ENCODE measurements at places on chromosomes 7 and 10.
A peak's percentile ranks its signal among the peaks of the same experiment; 100 is the strongest.

DNA sequence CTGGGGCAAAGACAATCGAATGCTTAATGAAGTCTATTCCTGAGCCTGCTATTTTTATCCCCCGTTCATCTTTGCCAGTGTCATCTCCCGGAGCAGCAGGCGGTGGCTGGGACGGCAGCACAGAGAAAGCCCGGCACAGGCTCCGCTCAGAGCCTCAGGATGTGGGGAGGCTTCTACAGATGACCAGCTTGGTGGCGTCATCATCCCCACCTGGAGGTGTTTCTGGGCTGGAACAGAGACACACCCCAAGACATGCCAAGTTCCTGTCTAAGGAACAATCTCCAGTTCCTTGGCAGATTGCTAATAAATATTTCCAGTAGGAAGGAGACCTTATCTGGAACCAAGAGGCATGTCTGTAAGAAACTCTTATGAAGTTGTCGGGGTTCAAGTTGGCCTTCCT lies 552.4 kb upstream of the MGMT start:
- DNase-seq: no peak

DNA sequence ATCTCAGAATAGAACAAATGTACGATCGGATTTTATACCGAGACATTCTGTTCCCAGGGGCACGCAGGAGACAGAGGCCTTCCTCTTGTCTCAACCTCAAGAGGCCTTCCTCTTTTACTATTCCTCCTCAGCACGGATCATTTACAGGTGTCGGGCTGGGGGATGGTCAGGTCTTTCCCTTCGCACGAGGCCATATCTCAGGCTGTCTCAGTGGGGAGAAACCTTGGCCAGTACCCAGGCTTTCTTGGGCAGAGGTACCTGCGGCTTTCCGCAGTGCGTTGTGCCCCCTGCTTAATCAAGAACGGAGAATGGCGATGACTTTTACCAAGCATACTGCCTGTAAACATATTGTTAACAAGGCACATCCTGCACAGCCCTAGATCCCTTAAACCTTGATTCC lies 44.2 kb downstream of the FANK1 start:
- DNase-seq: no peak

GRCh38 chr10:93753621-93754250 lies 4.0 kb upstream of the LGI1 start:
- DNase-seq: peak; percentile 49

GRCh38 chr10:103676058-103676785 lies 179.2 kb downstream of the SH3PXD2A start:
- DNase-seq: peak; percentile 86

GRCh38 chr10:91665842-91666241 lies 33.0 kb upstream of the PPP1R3C start:
- DNase-seq: no peak

- peak; percentile 53 for DNase-seq
Observed at GRCh38 chr7:55365205-55365674, at the start of gene LANCL2. Gene LANCL2 (plus strand): TSS chr7:55365337. CDS start chr7:55366026, 689 bp downstream.

GRCh38 chr7:2864204-2864985 lies 20.3 kb upstream of the GNA12 start:
- peak; percentile 18 for DNase-seq

DNA sequence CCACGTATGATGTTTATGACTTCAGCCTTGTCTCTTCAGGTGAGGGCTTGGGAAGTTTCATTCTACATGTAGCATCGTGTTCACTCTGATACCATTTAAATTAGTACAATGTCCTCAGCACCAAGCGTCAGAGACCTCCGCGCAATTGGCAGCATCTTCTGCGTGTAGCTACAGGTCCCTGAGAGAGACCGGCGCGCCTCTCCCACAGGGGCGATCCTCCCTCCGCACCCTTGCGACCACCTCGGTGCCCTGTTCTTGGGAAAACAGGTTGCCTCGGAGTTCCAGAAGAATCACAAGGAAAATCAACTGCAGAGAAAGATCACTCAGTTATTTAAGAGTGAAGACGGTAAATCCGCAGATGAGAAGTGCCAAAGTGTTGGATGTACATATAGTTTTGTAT lies 206.2 kb downstream of the GATA3 start:
- DNase-seq: no peak

DNA sequence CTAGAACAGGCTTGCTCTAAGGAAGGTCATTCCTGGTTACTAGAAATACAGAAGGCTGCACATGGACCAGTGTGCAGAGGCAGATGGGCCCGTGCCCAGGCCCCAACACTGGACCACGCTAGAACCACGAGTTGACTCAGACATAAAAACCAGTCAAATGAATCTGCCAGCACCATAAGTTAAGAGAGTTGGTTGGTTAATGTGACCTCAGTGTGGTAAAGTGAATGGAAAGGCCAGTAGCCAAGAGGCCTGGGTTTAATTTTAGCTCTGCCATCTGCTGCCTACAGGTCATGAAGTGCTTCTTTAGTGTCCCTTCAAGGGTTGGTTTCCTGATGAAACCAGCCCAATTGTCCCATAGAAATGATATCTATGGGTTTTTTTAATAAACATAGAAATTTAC lies 329.6 kb upstream of the NRP1 start:
- DNase-seq: no peak

DNA sequence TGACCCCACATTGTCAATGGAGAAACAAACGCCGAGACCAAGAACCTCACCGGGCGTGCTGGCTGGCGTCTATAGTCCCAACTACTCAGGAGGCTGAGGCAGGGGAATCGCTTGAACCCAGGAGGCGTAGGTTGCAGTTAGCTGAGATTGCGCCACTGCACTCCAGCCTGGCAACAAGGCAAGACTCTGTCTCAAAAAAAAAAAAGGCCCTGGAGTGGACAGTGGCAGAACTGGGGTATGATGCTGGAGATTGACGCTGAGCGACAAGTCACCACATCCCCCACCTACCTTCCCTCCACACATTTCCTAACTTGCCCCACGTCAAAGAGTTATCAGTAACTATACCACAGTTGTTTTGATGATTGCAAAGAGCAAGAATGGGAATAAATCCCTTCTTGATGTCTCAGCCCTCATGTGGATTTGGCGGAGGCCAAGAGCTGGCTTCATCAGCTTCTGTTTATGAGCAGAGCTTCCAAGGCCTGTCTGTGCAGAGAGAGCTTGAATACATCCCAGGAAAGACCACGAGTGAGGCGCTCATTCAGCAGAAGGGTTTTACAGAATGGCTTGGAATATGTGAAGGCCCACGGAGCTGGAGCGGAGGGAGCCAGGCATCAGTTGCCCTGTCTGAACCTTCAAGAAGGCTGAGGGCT lies 28.0 kb upstream of the TNS3 start:
- no peak for DNase-seq

GRCh38 chr10:21831986-21832820 lies 171.3 kb downstream of the DNAJC1 start:
- DNase-seq: peak; percentile 85

DNA sequence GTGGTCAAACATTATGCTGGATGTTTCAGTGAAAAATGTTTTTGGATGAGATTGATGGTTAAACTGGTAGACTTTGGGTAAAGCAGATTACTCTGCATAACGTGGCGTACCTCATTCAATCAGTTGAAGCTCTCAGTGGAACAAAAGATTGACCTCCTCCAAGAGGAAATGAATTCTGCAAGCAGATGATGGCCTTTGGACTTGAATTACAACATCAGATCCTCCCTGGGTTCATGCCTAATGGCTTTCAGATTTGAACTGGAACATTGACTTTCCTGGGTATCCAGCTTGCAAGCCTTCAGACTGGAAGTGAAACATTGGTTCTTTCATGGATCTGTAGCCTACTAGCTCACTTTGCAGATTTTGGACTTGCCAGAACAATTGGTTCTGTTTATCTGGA lies 169.3 kb upstream of the MALRD1 start:
- no peak for DNase-seq

DNA sequence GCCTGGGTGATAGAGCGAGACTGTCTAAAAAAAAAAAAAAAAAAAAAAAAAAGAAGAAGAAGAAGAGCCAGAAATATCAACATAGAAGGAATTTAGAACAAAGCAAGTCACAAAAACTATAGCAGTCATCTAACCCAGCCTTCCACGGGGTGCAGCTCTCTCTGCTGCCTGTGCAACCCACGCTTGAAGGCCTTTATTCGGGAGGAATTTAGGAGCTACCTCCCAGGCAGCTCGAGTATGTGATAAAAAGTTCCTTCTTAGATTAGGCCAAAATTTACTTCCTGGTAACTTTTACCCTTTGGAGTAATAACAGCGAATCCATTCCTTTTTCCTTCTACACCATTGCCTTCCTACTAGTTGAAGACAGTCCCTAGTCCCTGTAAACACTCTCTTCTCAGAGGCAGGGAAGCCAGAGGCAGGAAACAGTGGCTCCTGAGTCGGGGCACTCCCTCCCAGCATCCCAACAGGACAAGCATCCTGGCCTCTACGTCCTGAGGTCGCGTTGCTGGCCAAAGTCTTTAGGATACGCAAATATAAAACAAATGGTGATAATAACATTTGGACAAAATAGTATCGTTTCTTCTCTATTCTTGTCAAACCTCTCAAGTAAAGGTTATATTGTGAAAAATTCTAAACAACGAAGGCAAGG lies 109.3 kb upstream of the KMT2C start:
- no peak for DNase-seq

- DNase-seq: no peak
Observed at GRCh38 chr10:84768132-84768531, 439.7 kb downstream of the CCSER2 start.

- no peak for DNase-seq
Observed at GRCh38 chr10:129004398-129004797, 462.6 kb upstream of the MGMT start.

GRCh38 chr10:63137306-63137705 lies 4.2 kb downstream of the NRBF2 start:
- no peak for DNase-seq

- peak; percentile 27 for DNase-seq
Observed at GRCh38 chr10:77582710-77583115, 54.9 kb downstream of the KCNMA1 start.

DNA sequence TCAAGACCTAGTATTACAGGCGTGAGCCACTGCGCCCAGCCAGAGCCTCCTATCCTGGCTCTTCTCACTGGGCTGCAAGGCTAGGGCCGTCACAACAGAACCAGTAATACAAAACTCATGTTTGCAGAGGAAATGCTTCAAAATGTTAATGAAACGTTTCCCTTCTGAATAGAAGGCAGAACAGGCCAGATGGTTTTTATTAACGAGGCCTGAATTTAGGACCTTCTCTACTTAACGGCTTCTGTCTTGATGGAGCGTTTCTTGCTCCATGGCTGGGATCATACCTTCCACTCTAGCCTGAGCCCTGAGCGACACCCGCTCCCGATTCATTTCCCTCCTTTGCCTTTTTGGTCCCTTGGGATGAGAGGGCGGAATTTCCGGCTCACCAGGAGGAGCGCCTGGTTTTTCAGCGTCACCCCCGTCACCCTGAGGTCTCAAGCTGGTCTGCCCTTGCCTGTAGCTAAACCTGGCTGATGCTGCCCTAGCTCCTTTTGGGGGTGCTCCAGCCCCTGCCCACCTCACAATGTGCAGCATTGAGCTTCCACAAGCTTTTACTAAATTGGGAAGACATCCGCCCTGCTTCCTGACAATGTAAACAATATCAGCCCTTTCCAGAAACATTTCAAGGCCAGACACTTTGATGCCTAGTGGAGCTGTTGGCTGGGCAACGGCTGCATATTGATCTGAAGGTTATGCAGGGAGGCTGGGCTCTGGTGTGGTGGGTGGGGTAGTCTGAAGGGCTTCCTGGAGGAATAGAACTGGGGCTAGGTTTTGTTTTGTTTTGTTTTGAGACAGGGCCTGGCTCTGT lies 5.2 kb downstream of the CLIP2 start:
- no peak for DNase-seq

DNA sequence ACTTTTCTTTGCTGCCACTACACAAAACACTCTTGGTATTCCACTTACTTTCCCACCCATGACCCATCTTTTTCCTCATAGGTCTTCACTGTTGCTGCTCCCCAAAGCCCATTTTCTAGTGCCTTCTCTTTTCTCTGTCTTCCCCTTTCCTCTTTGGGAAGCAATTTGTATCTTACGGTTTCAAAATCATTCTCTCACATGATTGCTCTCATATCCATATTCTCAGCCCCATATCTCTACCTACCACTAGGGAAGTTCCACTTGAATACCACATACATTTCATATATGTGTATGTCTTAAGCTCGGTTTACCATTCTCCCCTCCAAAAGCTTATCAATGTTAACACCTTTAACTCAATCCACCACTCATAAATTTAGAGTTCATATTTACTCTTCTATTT lies 3.2 kb upstream of the UBE2D1 start:
- peak; percentile 6 for DNase-seq

DNA sequence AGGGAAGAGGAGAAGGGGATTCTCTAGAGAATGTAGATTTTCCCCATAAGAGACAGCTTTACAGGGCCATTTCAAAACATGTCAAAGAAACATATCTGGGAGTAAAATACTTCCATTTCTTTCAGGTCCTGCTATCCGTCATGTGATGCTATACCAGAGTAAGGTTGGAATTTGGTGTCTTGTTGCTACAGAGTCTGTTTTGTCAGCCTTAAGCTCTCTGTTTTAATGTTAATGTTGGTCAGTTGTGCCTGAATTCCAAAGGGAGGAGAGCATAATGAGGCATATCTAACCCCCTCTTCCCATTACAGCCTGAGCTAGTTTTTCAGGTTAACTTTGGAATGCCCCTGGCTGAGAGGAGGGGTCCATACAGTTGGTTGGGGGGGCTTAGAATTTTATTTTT lies 94.7 kb upstream of the CCDC71L start:
- peak; percentile 55 for DNase-seq

GRCh38 chr10:3807928-3808496 lies 23.0 kb upstream of the KLF6 start:
- DNase-seq: no peak

- DNase-seq: no peak
Observed at GRCh38 chr10:3310016-3310784, 137.6 kb upstream of the PITRM1 start.

- DNase-seq: no peak
Observed at GRCh38 chr7:85734823-85735222, 548.0 kb upstream of the SEMA3D start.

DNA sequence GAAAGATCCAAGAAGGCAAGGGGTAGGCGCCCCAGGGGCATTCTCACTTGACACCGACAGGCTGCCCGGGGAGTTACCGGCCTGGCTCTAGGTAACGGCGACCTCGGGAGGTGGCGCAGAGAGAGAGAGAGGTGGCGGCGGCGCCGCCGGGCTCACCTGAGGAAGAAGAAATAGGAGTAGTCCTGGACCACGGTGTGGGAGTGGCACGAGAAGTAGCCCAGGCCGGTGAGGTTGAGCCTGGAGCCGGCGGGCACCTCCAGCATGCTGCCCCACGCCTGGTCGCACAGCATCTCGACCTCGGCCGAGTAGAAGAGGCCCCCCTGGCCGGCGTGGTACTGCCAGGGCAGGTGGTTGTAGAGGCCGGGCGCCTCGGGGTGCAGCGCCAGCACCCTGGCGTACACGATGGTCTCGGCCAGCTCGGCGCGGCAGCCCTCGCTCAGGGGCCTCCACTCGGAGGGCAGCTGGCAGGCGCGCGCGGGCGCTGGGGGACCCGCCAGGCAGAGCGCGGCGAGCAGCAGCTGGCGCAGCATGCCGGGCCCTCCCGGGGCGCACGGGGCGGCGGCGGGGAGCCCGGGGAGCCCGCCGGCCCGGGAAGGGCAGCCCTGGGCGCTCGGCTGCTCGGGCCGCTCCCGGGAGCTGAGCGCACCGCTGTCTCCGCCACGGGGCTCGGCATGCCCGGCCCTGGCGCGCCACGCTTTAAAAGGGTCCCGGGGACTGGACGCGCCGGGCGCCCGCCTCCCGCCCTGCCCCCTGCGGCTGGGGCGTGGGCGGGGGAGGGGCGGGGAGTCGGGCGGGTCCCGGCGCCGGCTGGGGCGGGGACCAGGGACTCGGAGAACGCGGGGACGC lies at the start of gene CCDC3:
TSS of gene CCDC3 (minus strand) at position 673 of the 846 bp plus-strand sequence. CDS start at position 530, 143 bp downstream.
- no peak for DNase-seq

- peak; percentile 96 for DNase-seq
Observed at GRCh38 chr10:14653271-14654161, 121.2 kb downstream of the FAM107B start.

GRCh38 chr10:14879124-14879927 lies 660 bp downstream of the SUV39H2 start:
- DNase-seq: peak; percentile 47
